COR-L47 (cell line): ENCODE measurements at places on chromosomes 11 and 22.

DNA sequence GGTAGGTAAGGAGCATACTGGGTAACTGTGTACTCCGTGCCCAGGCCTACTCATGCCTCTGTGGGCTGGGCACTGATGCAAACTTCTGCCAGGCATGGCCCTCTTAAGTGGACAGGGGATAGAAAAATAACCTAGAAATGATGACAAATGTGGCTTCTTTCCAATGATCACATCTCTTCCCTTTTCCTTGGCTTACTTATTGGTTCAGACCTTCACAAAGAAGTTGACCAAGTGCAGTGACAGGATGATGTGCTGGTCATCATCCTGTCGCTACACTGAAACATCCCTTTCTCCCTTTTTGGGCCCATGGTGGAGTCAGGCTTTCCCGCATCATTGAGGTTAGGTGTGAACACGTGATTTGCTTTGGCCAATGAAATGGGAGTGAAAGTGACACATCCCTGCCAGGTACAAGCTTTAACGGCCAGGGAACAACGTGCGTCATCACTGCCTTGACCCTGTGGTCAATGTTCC is 31.8 kb upstream of the APOBEC3A start:
- no peak for DNase-seq

- DNase-seq: no peak
These were observed 6.4 kb downstream of the MUC5AC start for GRCh38 chr11:1163911-1164735.

GRCh38 chr11:89493431-89493830 is 2.3 kb upstream of the NOX4 start:
- no peak for DNase-seq

DNA sequence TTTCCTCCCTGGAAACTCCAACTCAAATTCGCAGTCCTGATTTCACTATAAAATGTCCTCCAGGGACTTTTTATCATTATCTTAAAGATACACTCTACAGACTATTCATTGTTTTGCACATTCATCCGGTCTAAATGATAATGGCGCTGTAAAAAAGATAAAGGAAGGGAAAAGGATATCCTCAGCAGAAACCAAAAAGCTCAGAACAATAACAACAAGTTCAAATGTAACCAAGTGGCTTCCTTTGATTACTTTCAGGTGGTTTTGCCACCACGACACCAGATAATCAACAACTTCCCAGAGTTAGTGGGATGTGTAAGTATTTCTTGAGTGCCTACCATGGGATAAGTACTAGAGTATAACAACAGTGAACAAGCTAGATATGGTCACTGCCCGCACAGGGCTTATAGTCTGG is 26.3 kb downstream of the PRCP start:
- DNase-seq: no peak

GRCh38 chr22:25208328-25208727 is 8.7 kb downstream of the CRYBB3 start:
- DNase-seq: no peak

GRCh38 chr22:35102663-35103062 is 36.7 kb downstream of the ISX start:
- no peak for DNase-seq

DNA sequence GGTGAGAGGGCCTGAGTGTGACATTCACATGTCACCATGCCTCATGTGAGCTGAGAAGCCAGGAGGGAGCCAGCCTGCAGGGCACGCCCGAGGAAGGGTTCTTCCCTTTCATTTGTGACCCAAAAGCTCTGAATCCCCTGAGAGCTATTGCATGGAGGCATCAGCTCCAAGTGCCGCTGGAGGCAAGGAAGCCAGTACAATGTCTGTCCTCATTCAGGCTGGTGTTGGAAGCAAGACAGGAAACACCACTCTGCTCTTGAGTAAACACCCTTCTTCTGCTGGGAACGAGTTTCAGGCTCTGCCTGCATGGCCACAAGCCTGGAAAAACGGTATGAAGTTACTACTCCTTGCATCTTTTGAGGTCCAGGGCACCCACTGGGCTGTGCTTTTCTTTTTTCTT is 83.8 kb upstream of the LARGE1 start:
- DNase-seq: no peak

- no peak for DNase-seq
These were observed 20.6 kb downstream of the IGHMBP2 start for GRCh38 chr11:68924073-68924925.

DNA sequence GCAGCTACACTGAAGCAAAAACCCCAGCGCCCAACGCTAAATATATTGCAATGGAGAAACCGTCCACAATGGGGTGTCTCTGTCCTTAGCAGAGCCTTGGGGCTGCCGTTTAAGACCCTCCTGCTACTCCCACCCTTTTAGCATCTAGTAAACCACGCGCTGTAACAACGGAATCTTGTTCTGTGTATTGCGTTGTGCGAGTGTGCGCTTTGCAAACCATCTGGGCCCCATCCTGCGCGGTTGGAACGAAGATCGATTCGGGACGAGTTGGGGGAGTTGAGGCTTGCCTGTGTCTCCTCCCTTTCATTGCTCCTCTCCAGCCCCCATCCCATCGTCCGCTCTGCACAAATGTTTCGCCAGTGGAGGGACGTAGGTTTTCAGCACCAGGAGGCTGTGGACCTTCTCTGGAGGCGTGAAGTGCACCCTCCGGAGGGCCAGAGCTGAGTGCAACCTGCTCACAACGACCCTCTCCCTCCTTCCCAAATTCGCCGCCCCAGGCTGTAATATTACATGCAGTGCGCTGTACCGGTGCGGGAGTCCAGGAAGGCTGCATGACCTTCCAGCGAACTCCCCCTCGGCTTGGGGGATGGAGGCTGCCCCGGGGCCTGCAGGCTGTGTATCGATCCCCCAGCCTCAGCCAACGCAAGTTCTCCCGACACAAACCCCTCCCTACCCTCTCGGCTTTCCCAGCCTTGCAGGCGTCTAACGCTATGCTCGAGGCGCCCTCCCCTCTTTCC is 1.6 kb upstream of the KMT2A start:
- peak; percentile 39 for DNase-seq

DNA sequence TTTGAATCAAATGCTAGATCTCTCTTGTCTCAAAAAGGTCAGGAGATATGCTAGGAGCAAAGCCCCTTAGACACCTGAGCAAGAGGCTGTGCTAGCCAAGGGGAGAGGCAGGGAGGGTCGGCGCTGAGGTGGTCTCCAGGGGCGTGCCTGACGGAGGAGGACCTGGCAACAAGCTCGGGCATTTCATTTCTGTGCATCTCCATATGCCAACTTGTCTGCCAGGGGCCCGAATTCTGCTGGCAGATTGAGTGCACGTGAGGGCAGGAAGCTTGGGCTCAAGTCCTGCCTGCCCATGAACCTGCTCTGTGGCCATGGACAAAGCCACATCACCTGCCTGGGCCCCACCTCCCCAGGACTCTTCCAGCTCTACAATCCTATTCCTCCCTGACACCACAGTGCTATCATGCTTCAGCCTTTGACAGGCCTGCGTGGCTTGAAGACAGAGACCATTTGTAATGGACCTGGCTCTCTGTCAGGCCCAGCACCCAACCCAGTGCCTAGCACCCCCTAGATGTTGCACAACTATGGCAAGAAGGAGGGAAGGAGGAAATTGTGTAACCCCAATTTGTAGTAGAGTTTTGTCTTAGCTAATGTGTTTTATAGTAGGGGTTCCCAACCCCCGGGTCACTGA is 16.3 kb upstream of the VSIG10L2 start:
- no peak for DNase-seq

DNA sequence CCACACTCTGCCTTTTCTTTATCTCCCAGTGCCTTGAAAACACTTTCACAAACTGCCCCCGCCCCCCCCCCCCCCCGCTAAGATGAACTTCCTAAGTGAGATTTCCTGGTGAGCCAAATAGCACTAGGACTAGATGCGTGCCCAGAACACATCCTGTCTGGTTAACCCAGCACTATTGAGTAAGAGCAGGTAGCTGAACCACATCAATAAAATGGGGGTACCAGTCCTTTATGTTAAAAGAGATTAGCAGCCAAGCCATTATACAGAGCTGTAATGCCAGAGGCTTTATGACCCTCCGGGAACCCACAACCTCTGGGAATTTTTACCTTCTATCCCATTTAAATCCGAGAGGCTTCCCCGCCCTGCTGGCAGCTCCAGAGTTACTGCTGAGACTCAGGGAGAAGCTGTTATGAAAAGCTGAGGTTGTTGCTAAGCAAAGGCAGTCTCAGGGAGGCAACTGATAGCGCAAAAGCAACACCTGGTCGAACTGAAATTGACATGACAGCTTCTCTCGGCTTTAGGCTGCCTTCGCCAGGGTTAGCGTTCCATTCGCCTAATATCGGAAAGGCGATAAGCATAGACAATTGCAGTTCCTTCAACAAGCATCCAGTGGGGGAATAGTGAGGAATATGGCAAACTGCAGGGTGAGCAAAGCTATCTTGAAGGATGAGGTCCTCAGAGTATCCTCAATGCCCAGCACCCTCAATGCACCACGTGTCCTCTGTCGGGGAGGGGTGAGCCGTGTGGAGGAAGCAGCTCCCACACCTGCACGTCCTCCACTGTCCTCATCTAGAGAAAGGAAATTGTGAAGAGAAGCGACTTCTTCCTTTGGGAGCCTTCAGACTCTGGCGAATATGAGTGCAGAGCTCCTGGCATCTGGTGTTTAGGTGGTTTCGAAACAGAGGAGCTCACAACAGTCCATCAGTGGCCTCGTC is 977.0 kb downstream of the NTM start:
- DNase-seq: no peak

DNA sequence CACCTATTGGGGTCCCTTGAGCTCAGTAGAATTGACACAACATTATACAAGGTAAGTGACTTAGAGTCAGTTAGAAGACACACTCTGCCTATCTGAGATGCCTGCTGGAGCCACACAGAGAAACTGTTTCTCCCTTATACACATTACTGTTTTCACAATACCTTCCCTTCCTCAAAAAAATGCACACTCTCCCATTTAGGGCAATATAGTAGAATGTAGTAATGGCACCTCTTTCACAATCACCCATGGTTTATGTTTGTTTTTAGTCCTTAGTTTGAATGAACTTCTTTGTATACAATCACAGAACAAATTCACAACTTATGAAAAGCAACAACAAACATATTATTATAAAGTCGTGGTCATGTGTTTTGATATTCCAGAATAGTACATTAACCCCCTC is 14.3 kb downstream of the OR52H1 start:
- DNase-seq: no peak

- DNase-seq: no peak
These were observed 46.1 kb upstream of the JAM3 start for GRCh38 chr11:134022748-134023147.

GRCh38 chr22:47848184-47848920 is 1085.9 kb downstream of the TBC1D22A start:
- no peak for DNase-seq

DNA sequence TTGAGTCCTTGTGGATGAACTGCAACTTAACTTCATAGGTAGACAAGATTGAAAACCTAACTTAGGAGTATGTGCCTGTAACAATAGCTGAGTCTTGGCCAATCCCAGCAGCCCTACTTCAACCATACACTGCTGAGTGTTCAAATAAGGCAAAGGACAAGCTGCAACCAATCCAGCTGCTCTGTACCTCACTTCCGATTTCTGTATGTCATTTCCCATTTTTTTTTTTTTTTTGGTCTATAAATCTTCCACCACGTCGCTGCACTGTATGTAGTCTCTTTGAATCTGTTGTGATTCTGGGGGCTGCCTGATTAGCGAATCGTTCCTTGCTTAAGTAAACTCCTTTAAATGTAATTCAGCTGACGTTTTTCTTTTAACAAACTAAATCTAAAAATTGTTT is 35.4 kb upstream of the FLI1 start:
- DNase-seq: no peak

GRCh38 chr11:36594316-36594989 is at the start of gene IFTAP:
Gene IFTAP (plus strand): TSS chr11:36594502. CDS start chr11:36610104, 15,602 bp downstream.
- peak; percentile 67 for DNase-seq

- DNase-seq: no peak
These were observed 1029.1 kb downstream of the BRD1 start for GRCh38 chr22:48798281-48799226.

GRCh38 chr11:35785287-35786167 is 123.0 kb downstream of the TRIM44 start:
- DNase-seq: no peak

DNA sequence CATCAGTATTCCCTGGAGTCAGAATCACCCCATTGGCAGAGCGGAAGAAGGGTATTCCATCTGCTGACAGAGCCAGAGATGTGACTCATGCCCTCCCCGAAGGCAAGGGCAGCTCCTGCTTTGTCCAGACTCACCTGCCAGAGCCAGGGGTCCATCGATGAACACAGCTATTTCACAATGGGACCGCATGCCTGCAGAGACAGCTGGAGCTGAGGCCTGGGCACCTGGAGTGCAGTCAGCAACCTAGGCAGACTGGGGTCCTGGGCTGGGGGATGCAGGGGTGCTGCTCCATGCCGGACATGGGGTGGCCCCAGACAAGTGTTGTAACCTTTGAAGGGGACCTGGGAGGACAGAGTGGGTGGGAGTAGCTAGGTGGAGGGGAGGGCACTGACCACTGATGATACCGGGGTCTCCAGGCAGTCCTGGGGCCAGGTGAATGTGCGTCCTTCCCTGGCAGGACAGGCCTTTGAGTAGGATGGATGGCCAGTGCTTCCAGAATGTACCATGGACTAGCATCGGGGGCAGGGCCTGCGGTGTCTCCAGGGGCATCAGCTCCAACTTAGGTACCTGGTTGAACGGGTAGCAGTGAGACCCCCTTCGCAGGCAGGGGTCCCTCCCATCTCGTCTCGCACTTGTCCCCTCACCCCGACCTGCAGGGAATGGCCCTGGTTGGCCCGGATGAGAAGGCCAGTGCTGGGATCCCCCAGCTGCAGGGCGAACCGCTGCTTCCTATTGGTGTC is 1.7 kb downstream of the TRPT1 start:
- DNase-seq: no peak

DNA sequence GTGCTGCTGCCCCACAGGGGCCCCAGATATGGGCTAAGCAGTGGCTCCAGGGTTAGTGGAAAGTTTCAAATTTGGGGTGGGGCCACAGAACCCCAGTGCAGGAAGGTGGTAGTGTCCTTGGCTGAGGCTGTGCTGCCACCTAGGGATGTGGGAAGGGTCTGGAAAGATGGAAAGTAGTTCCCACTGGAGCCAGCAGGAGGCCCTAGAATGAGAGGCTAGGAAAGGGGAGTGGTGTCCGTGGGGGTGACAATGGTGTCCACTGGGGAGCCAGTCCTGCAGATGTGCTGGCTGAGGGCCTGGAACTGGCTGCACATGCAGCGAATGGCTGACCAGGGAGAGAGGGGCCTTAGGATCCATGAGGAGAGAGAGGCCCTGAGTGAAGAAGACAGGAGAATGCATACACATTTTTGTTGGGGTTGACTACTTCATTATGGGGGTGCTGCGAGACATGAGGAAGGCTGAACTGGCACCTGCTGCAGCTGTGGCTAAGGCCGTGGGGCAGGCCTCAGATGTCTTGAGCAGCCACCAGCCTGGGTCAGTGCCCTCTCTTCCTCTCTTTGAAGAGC is 21.1 kb downstream of the RFPL3 start:
- no peak for DNase-seq

GRCh38 chr11:100625041-100625440 is 62.0 kb upstream of the ARHGAP42 start:
- no peak for DNase-seq

DNA sequence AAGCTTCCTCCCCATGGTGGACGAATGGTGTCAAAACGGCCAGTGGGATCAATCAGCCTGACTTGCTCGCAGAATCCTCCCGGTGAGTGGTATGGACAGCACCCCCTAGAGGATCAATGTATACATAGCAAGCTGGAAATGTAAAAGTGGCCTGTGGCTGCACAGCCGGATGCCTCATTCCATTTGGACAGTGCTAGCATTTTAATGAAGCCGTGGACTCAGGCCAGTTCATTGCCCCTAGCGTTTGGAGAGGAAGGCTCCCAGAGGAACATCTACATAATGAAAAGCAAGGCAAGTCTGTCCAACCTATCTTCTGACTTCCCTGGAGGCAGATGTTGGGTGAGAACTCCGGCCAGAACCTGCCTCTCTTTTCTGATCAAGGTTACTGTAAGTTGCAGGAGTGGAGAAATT is 942.3 kb downstream of the NTM start:
- DNase-seq: no peak

- DNase-seq: peak; percentile 18
These were observed 1.0 kb upstream of the ZNF143 start for GRCh38 chr11:9459667-9460321.
